ENCODE measurements at places on chromosomes 4 and X. TPM values are rescaled to one million over a fixed set of nuclear protein-coding genes. Genes with fewer than 3 reads are reported as not detected.

The ABCG2 gene
- 40.2 TPM for total RNA-seq

The CT83 gene
- total RNA-seq: not detected

The ANOS1 gene
- 4.2 TPM for total RNA-seq

The GUCY1A1 gene
- total RNA-seq: 10.2 TPM

The TMEM185A gene
- 17.6 TPM for total RNA-seq

The RGS12 gene
- total RNA-seq: 47.6 TPM

The CD38 gene
- total RNA-seq: 0.98 TPM

The MAGEA4 gene
- total RNA-seq: not detected

The SRPX gene
- 108 TPM for total RNA-seq

The HSFX1 gene
- 0.33 TPM for total RNA-seq

The PPEF1 gene
- not detected for total RNA-seq

The FOXO4 gene
- total RNA-seq: 4.6 TPM

The STK32B gene
- total RNA-seq: 26.8 TPM

The CLGN gene
- total RNA-seq: 0.67 TPM

The PAGE2 gene
- total RNA-seq: not detected

The TLR2 gene
- total RNA-seq: 0.57 TPM

The KIAA1210 gene
- not detected for total RNA-seq

The ADH1A gene
- total RNA-seq: not detected

The RS1 gene
- total RNA-seq: not detected

The SYNPO2 gene
- 0.65 TPM for total RNA-seq

The AFM gene
- total RNA-seq: not detected

The DGKK gene
- total RNA-seq: not detected

The TNIP3 gene
- total RNA-seq: not detected

The SOWAHB gene
- not detected for total RNA-seq

The PDLIM3 gene
- total RNA-seq: 42.5 TPM

The CLDN24 gene
- total RNA-seq: not detected

The SLC34A2 gene
- total RNA-seq: not detected

The YY2 gene
- 1.5 TPM for total RNA-seq

The NDNF gene
- not detected for total RNA-seq

The SLC25A14 gene
- 8.5 TPM for total RNA-seq

The RPL39 gene
- total RNA-seq: 1,848 TPM

The CLDN22 gene
- 0.10 TPM for total RNA-seq

All from vein endothelial cell (primary cell).